Stimulated activated CD4-positive, alpha-beta T cell treated with anti-CD3 and anti-CD28 coated beads, TNF-alpha, amount 100 ng/mL, for 4 hours (primary cell): ENCODE measurements at places on chromosomes 13 and 19.
A peak's percentile ranks its signal among the peaks of the same experiment; 100 is the strongest.

GRCh38 chr19:15641901-15642491 lies 1.3 kb downstream of the CYP4F3 start:
- DNase-seq: no peak

DNA sequence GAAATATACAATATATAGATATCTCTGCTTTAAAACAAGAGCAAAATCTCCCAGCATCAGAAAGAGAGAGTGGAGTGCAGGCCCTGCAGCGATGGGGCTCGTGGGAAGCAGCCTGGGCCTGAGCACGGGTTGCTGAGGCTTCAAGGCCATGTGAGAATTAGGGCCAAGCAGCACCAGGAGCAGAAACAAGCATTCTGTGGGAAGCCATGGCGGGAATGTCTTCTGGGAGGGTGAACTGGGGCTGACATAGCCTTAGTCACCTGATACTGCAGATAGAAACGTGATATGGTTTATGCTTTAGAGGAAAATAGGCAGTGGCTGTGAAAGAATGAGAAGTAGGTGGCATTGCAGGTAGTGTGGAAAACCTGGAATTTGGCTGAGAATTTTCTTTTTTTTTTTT lies 472.3 kb downstream of the IRS2 start:
- DNase-seq: no peak

GRCh38 chr13:28744656-28745055 lies 25.9 kb upstream of the SLC46A3 start:
- DNase-seq: no peak

DNA sequence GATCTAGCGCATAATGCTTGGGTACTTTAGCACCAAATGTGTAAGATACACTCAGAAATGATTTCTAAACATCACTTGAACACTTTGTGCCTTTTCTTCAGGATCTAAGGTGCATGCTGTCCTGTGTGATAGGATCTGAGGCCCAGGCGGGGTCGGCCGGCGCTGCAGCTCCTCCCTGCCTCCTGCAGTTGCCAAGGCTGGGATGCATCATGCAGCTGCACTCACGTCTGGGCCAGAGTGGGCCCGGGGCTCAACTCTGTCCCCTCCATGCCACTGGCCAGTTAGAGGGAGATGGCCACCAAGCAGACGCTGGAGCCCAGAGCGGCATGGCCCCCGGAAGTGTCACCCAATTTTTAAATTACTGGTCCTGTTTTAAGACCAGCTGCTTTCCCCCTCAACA lies 29.3 kb upstream of the CD33 start:
- DNase-seq: no peak

GRCh38 chr19:53810891-53811290 lies 13.2 kb downstream of the NLRP12 start:
- no peak for DNase-seq

DNA sequence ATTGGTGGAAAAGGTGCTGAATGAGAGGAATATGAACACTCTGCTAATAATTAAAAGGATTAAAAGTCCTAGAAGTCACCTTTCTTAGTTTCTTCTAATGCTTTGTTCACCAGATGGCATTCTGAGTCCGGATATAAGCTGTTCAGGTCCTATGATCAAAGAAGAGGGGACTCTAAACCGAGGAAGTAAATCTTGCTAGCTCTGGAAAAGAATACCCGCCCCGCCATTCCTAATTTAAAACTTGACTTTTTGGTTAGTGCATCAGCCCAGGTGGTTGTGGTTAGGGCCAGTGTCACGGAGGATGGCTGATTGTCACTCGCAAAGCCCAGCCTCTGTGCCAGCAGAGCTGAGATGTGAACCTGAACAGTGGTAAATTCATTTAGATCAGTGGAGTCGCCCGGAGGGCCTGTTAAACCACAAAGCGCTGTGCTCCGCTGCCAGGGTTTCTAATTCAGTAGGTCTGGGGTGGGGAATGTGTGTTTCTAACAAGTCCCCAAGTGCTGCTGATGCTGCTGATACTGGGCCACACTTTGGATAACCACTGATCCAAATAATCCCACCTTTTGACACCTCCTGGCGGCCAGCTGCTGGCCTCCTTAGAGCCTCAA lies 425.4 kb downstream of the DCT start:
- no peak for DNase-seq

GRCh38 chr19:7864690-7865074 lies 9.5 kb downstream of the PRR36 start:
- no peak for DNase-seq

DNA sequence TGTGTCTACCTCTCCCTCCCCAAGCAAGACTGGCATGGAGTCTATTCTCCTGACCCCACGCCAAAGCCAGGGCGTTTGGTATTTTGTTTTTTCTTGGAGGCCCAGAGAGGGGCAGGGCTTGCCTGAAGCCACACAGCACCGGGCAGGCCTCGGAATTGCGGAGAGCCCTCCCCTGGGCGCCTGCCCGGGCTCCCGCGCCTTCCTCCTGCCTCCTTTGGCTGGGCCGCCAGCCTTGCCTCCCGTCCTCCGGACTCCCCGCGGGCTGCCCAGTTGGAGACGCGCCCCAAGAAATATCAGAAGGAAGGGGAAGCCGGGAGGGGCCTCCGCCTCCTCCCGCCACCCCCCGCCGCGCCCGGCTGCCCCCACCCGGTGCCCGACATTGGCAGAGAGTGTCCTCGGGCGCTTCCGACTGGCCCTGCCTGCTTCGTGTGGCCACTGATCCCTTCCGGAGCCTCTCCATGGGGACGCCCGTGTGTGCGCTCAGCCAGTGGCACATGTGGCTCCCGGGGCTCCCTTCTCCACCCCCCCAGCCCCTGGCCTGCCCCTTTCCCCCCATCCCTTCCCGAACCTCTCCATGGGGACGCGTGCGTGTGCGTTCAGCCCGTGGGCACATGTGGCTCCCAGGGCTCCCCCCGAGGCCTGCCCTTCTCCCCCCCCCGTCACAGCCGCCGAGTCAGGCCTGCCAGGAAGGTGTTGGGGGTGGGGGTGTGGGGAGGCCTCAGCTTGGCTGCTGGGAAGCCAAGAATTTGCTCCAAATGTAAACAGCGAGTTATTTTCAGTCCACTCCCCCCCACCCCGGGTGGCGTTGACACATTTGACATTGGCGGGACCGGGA lies 37.3 kb downstream of the NFIC start:
- no peak for DNase-seq

GRCh38 chr13:33176526-33176925 lies 109.0 kb downstream of the STARD13 start:
- DNase-seq: no peak

DNA sequence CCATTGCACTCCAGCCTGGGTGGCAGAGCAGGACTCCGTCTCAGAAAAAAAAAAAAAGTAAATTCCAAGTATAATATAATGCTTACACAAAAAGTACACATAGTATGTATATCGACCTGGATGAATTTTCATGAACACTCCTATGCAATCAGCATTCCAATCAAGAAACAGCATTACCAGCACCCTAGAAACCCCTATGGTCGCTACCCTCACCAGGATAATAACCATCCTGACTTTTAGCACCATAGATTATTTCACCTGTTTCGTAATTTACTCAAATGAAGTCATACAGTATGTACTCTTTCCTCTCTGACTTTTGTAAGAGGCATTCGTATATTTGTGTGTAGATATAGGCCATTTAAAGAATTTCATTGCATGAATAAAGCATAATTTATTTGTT lies 47.6 kb downstream of the PCDH8 start:
- DNase-seq: no peak

GRCh38 chr13:37636701-37637100 lies 38.1 kb upstream of the POSTN start:
- no peak for DNase-seq

GRCh38 chr13:48731957-48732569 lies 78.3 kb downstream of the CYSLTR2 start:
- DNase-seq: peak; percentile 31

- no peak for DNase-seq
Measured at GRCh38 chr13:104389691-104390090, 1323.5 kb upstream of the SLC10A2 start.

DNA sequence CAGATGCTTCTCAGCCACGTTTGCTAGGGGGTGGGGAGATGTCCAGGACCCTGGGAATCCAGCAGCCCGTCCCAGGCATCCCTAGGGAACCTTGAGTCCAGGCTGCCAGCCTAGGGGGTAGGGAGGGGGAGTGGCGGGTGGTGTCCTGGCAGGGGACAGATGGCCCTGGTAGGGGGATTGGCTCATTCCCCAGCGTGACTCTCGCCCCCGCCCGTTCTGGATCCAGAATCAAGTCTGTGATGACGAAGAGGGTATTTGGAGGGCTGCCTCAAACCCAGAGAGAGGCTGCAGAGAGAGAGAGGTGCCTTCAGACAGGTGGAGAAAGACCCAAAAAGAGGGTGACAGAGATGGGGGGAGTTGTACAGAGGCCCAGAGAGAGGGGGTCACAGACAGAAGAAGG lies 4.1 kb downstream of the SLC17A7 start:
- DNase-seq: no peak

- DNase-seq: no peak
Measured at GRCh38 chr13:28220166-28220565, 81.8 kb downstream of the PAN3 start.

DNA sequence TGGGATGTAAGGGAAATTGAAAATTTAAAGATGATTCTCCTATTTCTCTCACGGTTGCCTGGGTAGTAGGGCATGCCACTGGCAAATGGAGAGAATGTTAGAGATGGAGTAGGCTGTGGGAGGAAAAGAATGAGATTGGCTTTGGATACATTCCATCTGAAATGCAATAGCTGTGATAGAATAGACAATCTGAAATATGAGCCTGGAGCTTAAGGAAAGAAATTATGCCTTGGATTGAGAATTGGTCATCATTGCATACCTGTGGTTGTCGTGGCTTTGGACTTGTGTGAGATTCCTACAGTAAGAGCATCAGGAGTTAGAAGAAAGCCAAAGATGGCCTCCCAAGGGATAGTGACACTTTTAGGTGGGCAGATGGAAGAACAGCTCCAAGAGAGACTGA lies 305.1 kb upstream of the SLC10A2 start:
- DNase-seq: no peak

DNA sequence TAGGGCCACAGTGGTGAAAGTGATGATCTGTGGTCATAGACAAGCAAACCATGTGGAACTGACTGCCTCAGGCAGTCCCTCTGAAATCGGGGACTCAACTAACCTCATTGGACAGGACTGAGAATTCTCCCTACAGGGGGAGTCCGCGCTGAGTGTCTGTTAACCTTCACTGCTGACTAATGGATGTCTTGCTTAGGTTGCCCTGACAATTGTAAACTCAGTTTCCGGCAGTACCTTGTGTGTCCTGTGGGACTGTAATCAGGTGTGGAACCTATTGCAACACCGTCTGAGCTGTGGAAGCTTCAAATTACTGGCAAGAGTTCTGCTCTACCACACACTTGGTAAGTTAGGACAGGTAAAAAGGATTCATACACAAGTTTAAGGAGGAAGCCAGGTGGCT lies 21.8 kb downstream of the ZNF77 start:
- DNase-seq: no peak

GRCh38 chr19:610801-611480 lies 21.3 kb downstream of the HCN2 start:
- DNase-seq: no peak

- DNase-seq: no peak
Measured at GRCh38 chr19:40494191-40494838, 27.5 kb downstream of the SPTBN4 start.

DNA sequence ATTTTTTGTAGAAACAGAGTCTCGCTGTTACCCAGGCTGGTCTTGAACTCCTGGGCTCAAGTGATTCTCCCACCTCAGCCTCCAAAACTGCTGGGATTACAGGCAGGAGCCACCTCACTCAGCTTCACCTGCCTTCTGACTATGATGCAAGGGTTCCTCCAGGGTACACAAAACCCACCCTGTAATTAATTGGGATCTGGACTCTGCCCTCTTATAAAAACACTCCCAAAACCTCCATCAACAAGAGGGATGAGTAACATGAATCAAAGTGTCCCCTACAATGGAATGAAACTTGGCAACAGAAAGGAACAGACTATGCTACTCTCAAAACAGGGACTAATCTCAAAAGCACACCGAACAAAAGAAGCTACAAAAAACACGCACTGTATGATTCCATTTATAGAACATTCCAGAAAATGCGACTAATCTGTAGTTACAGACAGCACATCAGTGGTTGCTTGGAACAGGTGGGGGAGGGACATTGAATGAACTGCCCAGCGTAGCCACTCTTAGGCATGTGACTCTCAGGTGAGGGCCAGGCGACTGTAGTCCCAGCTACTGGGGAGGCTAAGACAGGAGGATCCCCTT lies 3.2 kb upstream of the PRR36 start:
- DNase-seq: no peak

DNA sequence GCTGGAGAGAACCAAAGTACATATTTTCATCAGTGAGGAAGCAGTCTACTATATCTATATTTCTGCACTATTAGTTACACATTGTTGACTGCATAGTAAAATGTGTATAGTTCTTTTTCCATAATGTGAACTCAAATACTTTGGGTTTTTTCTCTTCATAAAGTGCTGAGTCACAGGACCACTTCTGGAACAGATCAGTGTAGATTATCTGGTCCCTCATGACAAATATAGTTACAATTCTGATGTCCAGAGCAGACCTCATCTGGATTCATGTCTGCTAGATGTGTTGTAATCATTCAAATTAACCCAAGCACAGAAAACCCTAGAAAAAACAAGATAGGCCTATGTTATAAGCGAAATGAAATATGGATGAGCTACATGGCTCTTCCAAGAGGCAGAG lies 171.4 kb downstream of the SUCLA2 start:
- no peak for DNase-seq

GRCh38 chr19:17778251-17778967 lies 16.5 kb upstream of the B3GNT3 start:
- no peak for DNase-seq

DNA sequence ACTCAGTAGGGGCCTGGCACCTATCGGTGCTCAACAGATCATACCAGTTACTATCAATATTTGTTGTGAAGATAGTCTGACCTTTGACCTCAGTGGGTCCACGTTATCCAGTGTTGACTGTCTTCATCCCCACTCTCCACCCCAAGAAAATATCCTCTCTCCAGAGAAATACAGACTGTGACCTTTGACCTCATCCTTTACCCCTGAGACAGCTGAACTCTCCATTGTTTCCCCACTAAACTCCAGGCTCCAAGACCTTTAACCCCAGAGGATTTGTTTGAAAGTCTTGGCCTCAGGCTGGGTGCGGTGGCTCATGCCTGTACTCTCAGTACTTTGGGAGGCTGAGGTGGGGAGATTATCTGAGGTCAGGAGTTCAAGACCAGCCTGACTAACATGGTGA lies 22.6 kb upstream of the PPP5C start:
- DNase-seq: no peak

DNA sequence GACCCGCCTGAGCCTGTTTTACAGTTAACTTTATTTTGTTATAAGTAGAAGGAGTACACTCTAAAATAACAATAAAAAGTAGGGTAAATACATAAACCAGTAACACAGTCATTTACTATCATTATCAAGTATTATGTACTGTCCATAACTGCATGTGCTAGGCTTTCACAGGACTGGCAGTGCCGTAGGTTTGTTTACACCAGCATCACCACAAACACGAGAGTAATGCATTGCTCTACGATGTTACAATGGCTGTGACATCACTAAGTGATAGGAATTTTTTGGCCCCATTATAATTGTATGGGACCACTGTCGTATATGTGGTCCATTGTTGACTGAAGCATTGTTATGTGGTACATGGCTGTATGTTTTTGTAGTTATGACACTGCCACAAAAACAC lies 41.3 kb upstream of the SLC7A9 start:
- DNase-seq: no peak
